Naive thymus-derived CD4-positive, alpha-beta T cell (primary cell): ENCODE measurements at places on chromosomes 16 and 17. TPM values are rescaled to one million over a fixed set of nuclear protein-coding genes. Genes with fewer than 3 reads are reported as not detected.

Gene GPATCH8
- polyA plus RNA-seq: 59.1 TPM

Gene IFI35
- 50.6 TPM for polyA plus RNA-seq

Gene ASPHD1
- polyA plus RNA-seq: not detected

Gene LPO
- not detected for polyA plus RNA-seq

Gene HSPB9
- 0.10 TPM for polyA plus RNA-seq

Gene UNC13D
- polyA plus RNA-seq: 44.5 TPM

Gene FOXN1
- polyA plus RNA-seq: not detected

Gene C16orf89
- not detected for polyA plus RNA-seq

Gene HSD17B1
- polyA plus RNA-seq: 0.39 TPM
